Stimulated activated CD4-positive, alpha-beta T cell treated with anti-CD3 and anti-CD28 coated beads, Interleukin-4, amount 100 ng/mL, for 4 hours (primary cell): ENCODE measurements at places on chromosomes 16 and 17.

DNA sequence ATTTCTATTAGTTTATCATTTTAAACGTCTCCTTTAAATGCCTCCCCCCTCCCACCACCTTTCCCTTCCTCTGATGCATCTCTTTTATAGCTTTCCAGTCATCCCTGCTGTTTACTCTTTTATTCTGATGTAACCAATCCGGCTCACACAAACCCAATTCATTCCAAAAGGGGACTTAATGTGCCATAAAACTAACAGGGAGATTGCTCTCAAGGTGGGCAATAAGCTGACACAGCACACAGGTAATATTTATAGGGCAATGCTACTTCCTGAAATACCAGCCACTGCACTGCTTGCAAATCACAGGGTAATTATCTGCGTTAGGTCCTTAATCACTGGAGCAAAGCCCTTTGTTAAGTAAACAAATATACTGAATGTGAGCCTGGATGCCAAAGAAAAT, 23.3 kb upstream of the CA10 start:
- no peak for DNase-seq

- no peak for DNase-seq
Observed at GRCh38 chr17:5200360-5200759, 8.7 kb upstream of the ZNF594 start.

- DNase-seq: peak; percentile 56
Observed at GRCh38 chr17:65750631-65751115, 189.2 kb upstream of the AXIN2 start.

DNA sequence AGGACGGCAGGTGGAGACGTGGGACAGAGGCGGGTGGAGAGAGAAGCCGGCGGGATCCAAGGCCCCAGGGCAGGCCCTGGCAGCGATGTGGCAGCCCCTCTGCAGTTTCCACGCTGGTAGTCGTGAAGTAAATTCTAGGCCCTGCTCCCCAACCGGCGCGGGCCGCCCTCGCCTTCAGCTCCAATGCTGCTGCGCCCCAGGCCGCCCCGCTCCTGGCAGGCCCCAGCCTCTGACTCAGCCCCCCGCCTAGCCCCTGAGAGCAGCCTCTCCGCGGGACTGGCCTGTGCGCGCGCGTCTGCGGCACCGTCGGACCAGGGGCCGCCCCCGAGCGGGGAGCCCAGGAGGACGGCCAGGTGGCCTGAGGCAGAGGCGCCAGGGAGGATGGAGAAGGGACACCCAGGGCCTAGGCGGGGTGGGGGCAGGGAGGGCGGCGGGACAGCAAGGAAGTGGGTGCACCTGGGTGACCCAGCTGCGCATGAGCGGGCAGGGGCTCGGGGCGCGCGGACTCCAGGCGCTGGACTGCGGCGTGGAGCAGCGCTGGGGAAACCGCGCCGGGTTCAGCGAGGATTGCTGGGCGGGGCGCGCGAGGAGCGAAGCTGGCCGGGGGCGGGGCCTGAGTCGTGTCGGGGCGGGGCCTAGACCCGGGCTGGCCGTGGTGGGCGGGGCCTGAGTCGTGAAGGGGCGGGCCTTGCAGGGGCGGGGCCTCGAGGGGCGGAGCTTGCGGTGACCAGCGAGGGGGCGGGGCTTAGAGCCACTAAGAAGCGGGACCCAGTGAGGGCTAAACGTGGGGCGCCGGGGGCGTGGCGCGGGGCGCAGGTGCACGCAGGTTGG, 29.6 kb downstream of the ZNF778 start:
- DNase-seq: peak; percentile 99

DNA sequence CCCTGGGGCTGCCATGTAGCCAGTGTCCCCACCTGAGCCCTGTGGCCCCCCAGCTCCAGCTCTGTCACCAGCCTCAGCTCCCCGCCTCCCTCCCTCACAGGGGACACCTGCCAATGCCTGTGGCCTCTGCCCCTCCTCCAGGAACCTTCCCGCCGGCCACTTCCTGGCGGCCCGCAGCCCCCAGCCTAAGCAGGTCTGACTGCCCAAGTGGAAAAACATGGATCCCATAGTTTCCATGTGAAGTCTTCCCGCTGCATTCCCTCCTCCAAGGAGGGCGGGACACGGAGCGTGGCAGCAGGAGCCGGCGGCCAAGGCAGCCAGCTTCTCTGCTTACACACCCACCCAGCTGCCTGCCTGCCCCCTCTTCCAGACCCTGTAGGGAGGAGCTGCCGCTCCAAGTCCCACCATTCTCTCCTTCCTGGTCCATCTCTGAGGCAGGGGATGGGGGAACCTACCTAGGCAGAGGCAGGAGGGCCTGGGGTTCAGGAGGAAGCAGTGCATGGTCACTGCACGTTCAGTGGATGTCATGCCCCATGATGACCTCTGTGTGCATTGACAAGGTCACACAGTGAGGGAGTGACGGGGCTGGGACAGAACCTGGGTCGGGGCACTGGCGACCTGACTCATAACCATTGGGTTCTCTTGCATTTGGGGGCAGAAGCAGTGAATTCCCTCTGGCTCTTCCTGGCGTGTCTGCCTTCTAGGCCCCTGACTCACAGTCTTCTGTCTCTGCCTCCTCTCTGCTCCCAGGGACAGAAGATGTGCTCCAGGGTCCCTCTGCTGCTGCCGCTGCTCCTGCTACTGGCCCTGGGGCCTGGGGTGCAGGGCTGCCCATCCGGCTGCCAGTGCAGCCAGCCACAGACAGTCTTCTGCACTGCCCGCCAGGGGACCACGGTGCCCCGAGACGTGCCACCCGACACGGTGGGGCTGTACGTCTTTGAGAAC, 8.7 kb downstream of the VASN start:
- no peak for DNase-seq

- no peak for DNase-seq
Observed at GRCh38 chr17:70407506-70407905, 238.2 kb downstream of the KCNJ2 start.

DNA sequence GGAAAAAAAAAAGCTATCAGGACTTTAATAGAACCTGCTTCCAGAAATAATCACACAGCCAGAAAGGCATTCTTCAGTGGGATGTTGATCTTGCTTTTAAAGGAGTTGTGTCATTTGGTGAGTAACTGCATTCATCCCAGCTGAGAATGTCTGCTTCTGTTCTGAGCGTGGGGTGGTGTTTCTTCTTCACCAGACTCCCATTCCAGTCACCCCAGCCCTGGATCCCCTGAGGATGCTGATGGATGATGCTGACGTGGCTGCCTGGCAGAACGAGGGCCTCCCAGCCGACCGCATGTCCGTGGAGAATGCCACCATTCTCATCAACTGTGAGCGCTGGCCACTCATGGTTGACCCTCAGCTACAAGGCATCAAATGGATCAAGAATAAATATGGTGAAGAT, 122.5 kb downstream of the ZNF18 start:
- DNase-seq: no peak

GRCh38 chr17:43129671-43130010, 4.5 kb upstream of the BRCA1 start:
- no peak for DNase-seq

- DNase-seq: no peak
Observed at GRCh38 chr16:8283195-8283594, 307.1 kb downstream of the TMEM114 start.

DNA sequence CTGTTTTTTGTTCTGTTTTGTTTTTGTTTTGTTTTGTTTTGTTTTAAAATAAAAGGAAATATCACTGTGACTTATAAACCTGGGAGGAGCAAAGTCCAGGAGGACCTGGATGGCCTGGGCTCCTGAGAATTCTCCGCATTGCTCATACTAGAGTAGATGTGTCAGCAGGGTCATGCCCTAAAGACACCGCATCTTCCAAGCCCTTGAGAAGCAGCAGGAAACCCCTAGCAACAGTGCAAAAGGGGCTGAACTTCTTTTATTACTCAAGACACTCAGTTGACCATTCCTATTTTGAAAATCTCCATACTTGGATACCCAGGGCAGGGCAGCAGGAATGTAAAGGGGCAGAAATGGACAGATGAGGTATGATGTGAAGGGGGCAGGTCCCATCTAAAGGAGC, 51.8 kb downstream of the SYT17 start:
- DNase-seq: no peak

- no peak for DNase-seq
Observed at GRCh38 chr17:50447870-50448595, 20.6 kb downstream of the CHAD start.

DNA sequence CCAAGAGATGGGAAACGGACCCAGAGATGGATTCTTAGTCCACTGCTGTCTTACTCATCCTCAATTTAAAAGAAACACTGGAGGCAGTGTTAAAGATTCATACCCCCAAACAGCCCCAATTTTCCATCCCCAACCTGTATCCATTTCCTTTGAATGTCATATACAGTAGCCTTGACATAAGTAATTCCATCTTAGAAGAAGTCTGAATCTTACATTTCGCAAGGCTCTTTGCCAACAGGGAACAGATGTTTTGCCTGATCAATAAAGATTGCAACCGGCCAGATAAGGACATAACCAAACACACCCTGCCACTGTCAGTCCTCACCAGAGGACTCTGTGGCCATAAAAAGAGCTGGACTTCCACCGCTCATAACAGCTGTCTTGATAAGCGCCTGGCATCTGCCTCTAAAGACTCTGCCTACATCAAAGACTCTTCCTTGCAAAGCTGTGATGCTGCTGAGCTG, 59.0 kb upstream of the MED9 start:
- no peak for DNase-seq

- no peak for DNase-seq
Observed at GRCh38 chr17:58384897-58385296, 32.4 kb downstream of the RNF43 start.

DNA sequence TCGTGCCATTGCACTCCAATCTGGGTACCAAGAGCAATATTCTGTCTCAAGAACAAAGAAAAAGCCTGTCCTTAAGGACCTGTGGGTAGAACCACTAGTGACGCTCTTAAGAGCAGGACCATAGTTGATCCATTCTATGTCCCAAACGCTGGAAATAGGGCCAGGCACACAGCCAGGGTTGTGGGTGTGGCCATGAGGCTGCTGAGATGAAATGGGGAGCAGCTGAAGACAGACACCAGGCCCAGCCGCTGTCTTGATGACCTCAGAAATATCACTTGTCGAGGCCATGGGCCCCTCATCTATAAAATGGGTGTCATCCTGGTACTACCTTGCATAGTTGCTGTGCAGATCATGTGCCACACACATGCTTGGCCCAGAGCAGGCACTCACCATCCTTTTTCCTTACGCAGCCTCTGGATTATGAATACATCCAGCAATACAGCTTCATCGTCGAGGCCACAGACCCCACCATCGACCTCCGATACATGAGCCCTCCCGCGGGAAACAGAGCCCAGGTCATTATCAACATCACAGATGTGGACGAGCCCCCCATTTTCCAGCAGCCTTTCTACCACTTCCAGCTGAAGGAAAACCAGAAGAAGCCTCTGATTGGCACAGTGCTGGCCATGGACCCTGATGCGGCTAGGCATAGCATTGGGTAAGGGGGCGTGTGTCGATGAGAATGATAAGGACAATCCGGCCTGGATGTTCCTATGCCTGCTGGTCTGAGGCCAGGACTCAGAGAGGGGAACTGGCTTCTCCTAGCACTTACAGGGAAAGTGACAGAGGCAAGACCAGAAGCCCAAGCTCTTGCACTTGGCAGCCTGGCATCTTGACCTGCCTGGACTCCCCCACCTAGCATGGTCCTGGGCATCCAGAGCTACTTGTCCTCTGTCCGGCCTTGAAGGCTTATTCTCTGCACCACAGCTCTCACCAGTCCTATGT, 25.5 kb downstream of the CDH5 start:
- no peak for DNase-seq

DNA sequence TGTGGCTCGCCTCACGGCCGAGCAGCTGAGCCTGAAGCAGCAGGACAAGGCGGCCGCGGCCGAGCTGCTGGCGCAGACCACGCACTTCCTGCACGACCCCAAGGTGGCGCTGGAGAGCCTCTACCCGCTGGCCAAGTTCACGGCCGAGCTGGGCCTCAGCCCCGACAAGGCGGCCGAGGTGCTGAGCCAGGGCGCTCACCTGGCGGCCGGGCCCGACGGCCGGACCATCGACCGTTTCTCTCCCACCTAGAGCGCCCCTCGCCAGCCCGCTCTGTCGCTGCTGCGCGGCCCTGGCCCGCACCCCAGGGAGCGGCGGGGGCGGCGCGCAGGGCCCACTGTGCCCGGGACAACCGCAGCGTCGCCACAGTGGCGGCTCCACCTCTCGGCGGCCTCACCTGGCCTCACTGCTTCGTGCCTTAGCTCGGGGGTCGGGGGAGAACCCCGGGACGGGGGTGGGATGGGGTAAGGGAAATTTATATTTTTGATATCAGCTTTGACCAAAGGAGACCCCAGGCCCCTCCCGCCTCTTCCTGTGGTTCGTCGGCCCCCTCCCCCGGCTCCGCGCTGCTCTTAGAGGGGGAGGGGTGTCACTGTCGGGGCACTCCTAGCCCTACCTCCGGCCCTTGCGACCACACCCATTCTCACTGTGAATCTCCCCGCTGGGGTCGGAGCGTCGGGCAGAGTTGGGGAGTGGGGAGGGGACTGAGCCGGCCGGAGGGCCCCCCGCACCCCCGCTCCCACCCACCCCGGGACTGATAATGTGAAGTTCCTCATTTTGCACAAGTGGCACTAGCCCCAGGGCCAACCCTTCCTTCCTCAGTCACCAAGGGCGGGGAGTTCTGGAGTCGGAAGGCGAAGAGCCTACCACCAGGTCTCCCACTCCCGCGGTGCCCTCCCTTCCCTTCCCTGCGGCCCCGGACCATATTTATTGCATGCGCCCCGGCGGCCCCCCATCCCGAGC, 4.0 kb downstream of the HIC1 start:
- peak; percentile 69 for DNase-seq

- DNase-seq: no peak
Observed at GRCh38 chr17:76535788-76536510, 1.6 kb downstream of the CYGB start.

GRCh38 chr16:58661199-58661830, 23.3 kb downstream of the SLC38A7 start:
- DNase-seq: no peak
